LNCaP clone FGC (cell line): ENCODE measurements at places on chromosomes 12 and 14.
A peak's percentile ranks its signal among the peaks of the same experiment; 100 is the strongest.

- no peak for DNase-seq
These were observed 49.7 kb upstream of the TRAF3 start for GRCh38 chr14:102727336-102728095.

- DNase-seq, result no peak
These were observed 9.2 kb downstream of the STAT2 start for GRCh38 chr12:56350662-56351061.

GRCh38 chr14:97762386-97762785 lies 965.2 kb downstream of the VRK1 start:
- DNase-seq, result no peak

DNA sequence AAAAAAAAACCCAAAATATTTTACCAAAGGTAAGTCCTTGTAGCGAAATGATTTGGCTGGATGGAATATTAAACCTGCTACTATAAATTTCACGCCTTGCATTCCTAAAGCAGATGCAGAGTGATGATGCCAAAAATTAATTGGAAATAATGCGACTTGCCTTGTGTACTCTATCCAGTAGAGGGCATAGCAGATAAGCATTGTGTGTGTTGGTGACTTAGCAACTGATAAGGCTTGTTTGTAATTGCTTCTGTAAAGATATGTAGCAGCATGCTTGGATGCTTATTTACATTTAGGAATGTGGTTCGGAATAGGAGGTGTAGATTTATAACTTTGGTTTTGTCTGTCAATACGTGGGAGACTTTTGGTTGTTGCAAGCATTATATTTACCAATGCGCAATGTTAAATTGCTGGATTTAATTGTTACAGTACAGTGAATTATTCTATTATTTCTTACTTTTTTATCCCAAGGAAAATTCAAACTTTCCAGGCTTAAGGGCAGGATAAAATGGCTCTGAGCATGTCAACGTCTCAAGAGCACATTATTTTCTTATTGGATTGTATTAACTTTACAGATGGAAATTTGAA lies 80.5 kb downstream of the TMEM260 start:
- peak; percentile 67 for DNase-seq

DNA sequence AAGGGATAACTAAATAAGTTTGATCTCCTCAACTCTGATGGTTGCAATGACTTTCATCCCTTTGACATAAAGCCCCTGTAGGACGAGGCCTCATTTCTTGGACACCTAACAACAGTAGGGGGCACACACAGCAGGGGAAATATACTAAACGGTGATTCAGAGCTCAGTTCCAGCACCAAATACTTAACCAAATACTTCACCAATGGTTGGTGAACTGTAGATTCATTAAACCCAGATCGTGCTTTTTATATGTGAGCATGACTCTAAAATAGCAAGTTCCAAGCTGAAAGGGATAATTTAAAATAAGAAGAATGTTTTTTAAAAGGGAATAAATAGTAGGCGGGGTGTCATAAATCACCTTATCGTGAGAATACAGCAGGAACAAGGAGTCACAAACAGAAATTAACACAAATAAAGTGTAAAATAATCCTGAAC lies 53.2 kb downstream of the ATG2B start:
- DNase-seq, result no peak
